Naive thymus-derived CD4-positive, alpha-beta T cell (primary cell): ENCODE measurements at places on chromosomes 4 and X. TPM values are rescaled to one million over a fixed set of nuclear protein-coding genes. Genes with fewer than 3 reads are reported as not detected.
A peak's percentile ranks its signal among the peaks of the same experiment; 100 is the strongest.

GRCh38 chr4:117327491-117327890 lies 242.1 kb upstream of the TRAM1L1 start:
- no peaks in the 10 kb centered on the region for H3K27me3 ChIP-seq
- DNase-seq, result no peak
- H3K36me3 ChIP-seq, result no peaks in the 10 kb centered on the region
- no peaks in the 10 kb centered on the region for H3K4me1 ChIP-seq
- no peak overlapping the region for H3K4me3 ChIP-seq
- H3K27ac ChIP-seq, result no peak overlapping the region

- DNase-seq, result no peak
- no peaks in the 10 kb centered on the region for H3K27me3 ChIP-seq
- no peaks in the 10 kb centered on the region for H3K36me3 ChIP-seq
- H3K27ac ChIP-seq, result no peak overlapping the region
Observed at GRCh38 chrX:100652266-100652665, 8.3 kb downstream of the SRPX2 start.

DNA sequence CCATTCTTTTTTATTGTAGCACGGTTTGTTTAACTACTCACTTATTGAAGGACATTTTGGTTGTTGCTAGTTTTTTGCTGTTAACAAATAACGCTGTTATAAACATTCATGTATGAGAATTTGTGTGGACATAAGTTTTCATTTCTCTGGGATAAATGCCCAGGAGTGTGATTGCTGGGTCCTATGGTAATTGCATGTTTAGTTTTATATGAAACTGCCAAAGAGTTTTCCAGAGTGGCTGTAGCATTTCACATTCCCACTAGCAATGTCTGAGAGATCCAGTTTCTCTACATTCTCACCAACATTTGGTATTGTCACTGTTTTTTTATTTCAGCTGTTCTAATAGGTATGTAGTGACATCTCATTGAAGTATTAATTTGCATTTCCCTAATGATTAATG lies 66.8 kb downstream of the PLAC1 start:
- no peaks in the 10 kb centered on the region for H3K27me3 ChIP-seq
- DNase-seq, result no peak
- H3K27ac ChIP-seq, result no peak overlapping the region
- H3K4me1 ChIP-seq, result no peaks in the 10 kb centered on the region

DNA sequence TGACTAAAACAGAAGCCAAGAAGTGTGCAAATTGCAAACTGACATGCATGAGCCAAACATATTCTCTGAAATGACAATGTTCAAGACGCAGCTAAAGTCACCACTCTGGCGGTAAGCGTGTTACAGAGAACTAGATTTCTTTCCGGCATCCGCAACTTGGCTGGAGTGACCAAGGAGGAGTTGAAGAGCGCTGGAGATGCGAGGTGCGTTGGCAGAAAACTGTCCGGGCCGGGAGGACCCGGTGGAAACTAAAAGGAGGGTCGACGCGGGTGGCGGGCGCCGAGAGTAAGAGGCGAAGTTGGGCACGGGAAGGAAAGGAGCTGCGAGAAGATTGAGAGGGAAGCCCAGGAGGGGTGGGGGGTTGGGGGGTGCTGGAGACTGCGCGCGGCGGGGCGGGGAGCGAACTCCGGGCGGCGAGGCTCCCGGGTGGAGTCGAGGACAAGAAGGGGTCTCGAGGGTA lies 807 bp downstream of the SEL1L3 start:
- no peaks in the 10 kb centered on the region for H3K36me3 ChIP-seq
- H3K27ac ChIP-seq, result peak overlapping the region; percentile 71
- H3K4me3 ChIP-seq, result peak overlapping the region; percentile 68
- H3K4me1 ChIP-seq, result peaks cover 32% of the 10 kb centered on the region

GRCh38 chr4:173237762-173238161 lies 69.2 kb downstream of the GALNT7 start:
- no peak overlapping the region for H3K27ac ChIP-seq
- no peak overlapping the region for H3K4me3 ChIP-seq
- H3K27me3 ChIP-seq, result no peaks in the 10 kb centered on the region

GRCh38 chrX:79300856-79301255 lies 66.3 kb downstream of the ITM2A start:
- no peak for DNase-seq
- H3K4me3 ChIP-seq, result no peak overlapping the region
- H3K4me1 ChIP-seq, result no peaks in the 10 kb centered on the region
- H3K27me3 ChIP-seq, result no peaks in the 10 kb centered on the region

GRCh38 chr4:27005501-27005900 lies 144.9 kb downstream of the STIM2 start:
- no peak overlapping the region for H3K27ac ChIP-seq
- peaks cover 7% of the 10 kb centered on the region for H3K36me3 ChIP-seq
- H3K4me3 ChIP-seq, result no peak overlapping the region
- H3K4me1 ChIP-seq, result peaks cover 12% of the 10 kb centered on the region
- no peaks in the 10 kb centered on the region for H3K27me3 ChIP-seq

DNA sequence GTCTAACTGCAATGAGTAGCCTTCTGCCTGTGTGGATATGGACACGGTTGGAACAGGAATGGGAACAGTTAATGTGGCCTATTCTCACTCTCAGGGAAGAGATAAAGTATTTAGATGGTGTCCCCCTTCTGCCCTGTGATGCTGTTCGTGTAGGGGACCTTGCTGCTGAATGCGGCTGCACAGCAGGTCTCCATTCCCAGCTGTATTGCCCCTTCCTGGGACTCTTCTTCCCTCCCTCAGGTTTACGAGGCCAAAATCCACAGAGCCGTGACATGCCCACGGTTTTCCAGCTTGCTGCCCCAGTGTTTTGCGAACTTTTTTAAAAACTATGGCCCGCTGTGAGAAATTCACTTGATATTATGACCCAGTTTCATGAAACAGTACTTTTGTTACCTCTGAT lies 50.3 kb downstream of the SNX25 start:
- H3K4me3 ChIP-seq, result no peak overlapping the region
- H3K4me1 ChIP-seq, result peaks cover 22% of the 10 kb centered on the region
- DNase-seq, result no peak

GRCh38 chr4:127687580-127687979 lies 42.6 kb upstream of the SLC25A31 start:
- DNase-seq, result no peak
- H3K4me1 ChIP-seq, result no peaks in the 10 kb centered on the region

GRCh38 chr4:166896254-166896653 lies 338.0 kb downstream of the SPOCK3 start:
- no peak overlapping the region for H3K27ac ChIP-seq
- H3K4me1 ChIP-seq, result no peaks in the 10 kb centered on the region
- no peaks in the 10 kb centered on the region for H3K36me3 ChIP-seq
- H3K4me3 ChIP-seq, result no peak overlapping the region

GRCh38 chrX:149699761-149700160 lies 12.1 kb upstream of the MAGEA11 start:
- H3K4me1 ChIP-seq, result no peaks in the 10 kb centered on the region
- no peaks in the 10 kb centered on the region for H3K36me3 ChIP-seq
- no peak overlapping the region for H3K27ac ChIP-seq
- no peaks in the 10 kb centered on the region for H3K27me3 ChIP-seq
- no peak for DNase-seq

DNA sequence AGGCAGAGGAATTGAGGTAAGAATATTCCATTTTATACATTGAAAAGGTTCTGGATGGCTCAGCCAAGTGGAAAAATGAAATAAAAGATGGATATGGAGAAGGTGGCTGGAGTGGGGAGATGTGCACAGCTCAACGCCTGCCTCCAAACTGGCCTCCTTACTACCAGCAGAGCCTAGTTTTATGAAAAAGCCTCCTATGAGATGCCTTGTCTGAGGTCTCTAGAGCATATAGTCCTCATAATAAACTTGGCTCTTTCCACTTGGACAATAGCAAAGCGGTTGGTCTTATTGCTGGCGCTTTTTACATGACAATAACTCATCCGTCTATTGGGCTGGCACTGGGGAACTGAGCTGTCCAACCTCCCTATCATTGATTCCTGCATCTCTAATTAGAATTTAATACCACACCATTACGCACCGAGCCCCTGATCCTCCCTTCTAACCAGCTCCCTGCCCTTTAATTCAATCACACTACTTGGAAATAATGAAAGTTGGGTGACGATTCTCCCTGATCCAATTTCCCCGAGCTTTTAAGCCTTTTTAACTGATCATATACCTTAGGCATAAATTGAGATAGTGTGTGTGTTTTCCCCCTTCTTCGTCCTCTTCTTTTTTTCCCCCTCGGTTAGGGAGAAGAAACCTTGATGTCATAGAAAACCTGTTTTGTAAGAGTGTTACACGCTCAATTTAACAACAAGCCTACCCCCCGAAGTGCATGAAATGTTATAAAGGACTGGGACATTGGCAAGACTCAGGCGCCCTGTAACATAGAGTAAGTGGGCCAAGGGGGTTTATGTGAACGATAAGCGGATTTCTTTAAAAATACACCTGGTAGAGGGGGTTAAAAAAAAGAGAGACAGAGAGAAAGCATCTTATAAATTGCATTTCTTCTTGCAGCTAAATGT lies at the start of gene PHOX2B:
Gene PHOX2B, minus strand, starts transcription at position 155 of the 905 bp plus-strand sequence. Its CDS starts 115 bp downstream, at position 40.
- no peak within 1 kb of the TSS for H3K27ac ChIP-seq
- no peak within 1 kb of the TSS for H3K4me3 ChIP-seq
- H3K36me3 ChIP-seq, result no peaks in the 10 kb centered on the region

- DNase-seq, result no peak
- H3K27ac ChIP-seq, result no peak overlapping the region
- no peaks in the 10 kb centered on the region for H3K36me3 ChIP-seq
- H3K27me3 ChIP-seq, result no peaks in the 10 kb centered on the region
Observed at GRCh38 chr4:20844311-20844710, 144.1 kb downstream of the PACRGL start.

GRCh38 chr4:149997881-149998421 lies 80.3 kb upstream of the DCLK2 start:
- no peaks in the 10 kb centered on the region for H3K4me1 ChIP-seq
- DNase-seq, result no peak
- no peaks in the 10 kb centered on the region for H3K27me3 ChIP-seq
- no peak overlapping the region for H3K4me3 ChIP-seq

Gene RASL11B
- not detected for total RNA-seq

Gene SULT1E1
- not detected for total RNA-seq

Gene ADAMTS3
- total RNA-seq, result not detected in 2 replicates

Gene PRR32
- total RNA-seq, result not detected

Gene SLC4A4
- 2.7 TPM for total RNA-seq

Gene PDLIM3
- not detected for total RNA-seq
